ENCODE measurements at places on chromosomes 6 and 20. TPM values are rescaled to one million over a fixed set of nuclear protein-coding genes. Genes with fewer than 3 reads are reported as not detected.

DNA sequence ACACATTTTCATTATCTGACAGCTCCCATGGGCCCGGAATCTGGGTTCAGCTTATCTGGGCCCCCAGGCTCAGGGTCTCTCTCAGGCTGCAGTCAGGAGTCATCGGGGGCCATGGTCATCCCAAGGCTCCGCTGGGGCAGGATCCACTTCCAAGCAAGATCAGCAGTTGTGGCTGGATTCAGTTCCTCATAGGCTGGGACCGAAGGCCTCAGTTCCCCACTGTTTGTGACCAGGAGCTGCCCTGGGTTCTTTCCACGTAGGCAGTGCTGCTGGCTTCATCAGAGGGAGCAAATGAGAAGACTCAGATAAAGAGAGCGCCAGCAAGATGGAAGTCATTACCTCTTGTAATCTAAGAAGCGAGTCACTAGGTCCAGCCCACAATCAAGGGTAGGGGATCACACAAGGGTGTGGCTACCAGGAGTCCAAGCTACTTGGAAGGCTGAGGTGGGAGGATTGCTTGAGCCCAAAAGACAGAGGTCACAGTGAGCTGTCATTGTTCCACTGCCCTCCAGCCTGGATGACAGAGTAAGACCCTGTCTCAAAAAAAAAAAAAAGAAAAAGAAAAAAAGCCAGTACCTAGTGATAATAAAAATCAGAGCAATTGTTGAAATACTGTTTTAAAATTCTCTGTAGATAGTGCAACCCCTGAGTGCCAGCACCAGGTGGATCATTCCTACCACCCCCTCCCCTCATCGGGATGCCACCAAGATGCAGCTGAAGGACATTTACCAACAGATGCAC lies 162.7 kb downstream of the NFATC2 start:
- no peaks in the 10 kb centered on the region for H3K36me3 ChIP-seq
- H3K27ac ChIP-seq: no peak overlapping the region

- no peaks in the 10 kb centered on the region for H3K27me3 ChIP-seq
- H3K27ac ChIP-seq: no peak overlapping the region
- no peak overlapping the region for H3K4me3 ChIP-seq
- H3K4me1 ChIP-seq: no peaks in the 10 kb centered on the region
- DNase-seq: no peak
Measured at GRCh38 chr20:19706463-19706862, 51.6 kb upstream of the RIN2 start.

- H3K36me3 ChIP-seq: no peaks in the 10 kb centered on the region
- no peak overlapping the region for H3K4me3 ChIP-seq
Measured at GRCh38 chr6:72651174-72651573, 29.3 kb downstream of the KCNQ5 start.

The TMEM244 gene
- not detected for total RNA-seq

The MYO6 gene
- total RNA-seq: 5.2 TPM

Data from heart right ventricle (tissue), 16 donors.